Muscle of leg (tissue), 16 donors: ENCODE measurements at places on chromosomes 1 and 21.

DNA sequence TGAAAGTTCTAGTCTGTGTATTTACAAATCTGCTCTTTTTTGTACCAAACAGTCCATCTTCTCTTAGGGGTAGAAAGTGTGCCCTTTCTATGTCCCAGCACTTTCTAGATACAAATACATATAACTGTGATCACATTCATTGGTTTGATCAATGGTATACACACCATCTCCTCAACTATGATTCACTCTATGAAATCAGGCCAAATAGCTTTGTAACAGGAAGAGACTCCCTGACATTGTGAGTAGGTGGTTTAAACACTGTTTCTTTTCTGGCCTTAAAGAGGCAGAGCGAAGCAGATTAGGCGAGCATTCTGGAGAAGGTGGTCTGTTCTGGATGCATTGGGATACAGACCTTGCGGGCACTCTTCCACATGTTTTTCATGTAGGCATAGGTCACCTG lies 39.3 kb upstream of the EXOSC10 start:
- peak; percentile 60 for DNase-seq

DNA sequence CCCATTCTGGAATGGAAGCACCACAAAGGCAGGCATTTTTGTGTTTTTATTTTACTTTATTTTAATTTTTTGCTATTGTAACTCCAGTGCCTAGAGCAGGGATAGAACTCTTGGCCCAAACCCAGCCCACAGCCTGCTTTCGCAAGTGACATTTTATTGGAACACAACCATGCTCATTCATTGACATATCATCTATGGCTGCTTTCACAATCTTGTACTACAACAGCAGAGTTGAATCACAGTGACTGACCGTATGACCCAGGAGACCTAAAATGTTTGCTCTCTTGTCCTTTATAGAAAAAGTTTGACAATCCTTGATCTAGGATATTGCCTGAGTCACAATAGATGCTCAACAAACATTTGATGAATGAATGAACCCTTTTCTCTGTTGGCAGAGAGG lies 83.9 kb upstream of the ATP1A1 start:
- no peak for DNase-seq

DNA sequence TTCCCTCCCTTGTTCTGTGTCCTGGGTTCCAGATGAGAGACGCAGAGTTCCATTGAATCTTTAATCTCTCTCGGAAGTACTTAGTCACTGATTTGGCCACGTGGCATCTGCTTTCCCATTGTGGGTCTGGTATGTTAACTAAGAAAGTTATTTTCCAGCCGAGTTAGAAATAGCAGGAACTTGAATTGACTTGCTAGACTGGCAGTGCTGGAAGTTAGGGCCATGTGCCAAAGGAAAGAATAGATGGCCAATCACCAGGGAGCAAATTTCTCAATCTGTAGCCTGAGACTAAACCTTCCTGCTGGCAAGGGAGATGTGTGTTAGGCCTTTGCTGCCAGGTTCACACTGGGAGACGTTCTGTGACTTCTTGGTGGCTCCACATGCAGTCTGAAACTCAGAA lies 24.2 kb upstream of the SLFNL1 start:
- DNase-seq = peak; percentile 72

- DNase-seq = no peak
Measured at GRCh38 chr21:15748586-15748985, 18.8 kb downstream of the USP25 start.

DNA sequence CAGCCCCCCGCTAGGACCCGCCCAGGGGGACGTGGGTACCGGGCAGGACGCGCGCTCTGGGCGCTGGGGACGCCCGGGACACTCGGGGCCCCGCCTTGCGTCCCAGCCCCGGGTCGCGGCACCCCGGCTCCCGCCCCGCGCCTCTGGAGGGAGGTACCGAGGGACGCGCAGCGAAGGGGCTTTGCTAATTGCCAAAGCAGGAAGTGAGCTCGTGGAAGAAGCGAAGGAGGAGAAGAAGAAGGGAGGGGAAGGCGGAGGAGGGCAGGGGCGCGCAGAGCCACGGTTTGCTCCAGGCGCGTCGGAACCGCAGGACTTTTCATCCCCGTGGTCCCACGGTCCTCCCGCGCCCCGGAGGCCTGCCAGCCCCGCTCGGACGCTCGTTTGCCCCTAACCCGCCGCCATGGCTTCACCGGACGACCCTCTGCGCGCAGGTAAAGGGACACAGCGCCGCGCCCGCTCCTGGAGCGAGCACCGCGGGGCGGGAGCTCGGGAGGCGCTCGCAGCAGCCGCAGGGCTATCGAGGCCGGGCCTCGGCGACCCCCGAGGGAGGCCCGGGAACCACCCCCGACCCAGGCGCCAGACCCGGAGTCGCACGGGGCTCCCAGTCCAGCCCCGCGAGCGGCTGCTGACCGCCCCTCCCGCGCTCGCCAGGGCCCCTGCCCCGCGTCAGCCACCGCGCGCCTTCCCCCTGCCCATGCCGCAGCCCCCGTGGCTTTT lies 1.3 kb downstream of the EDARADD start:
- DNase-seq = peak; percentile 40
